ENCODE measurements at places on chromosomes 13 and 19.

GRCh38 chr19:13929340-13929739, 8.9 kb downstream of the PODNL1 start:
- no peak for DNase-seq

GRCh38 chr19:42480335-42481095, 37.8 kb upstream of the CXCL17 start:
- peak; percentile 32 for DNase-seq

DNA sequence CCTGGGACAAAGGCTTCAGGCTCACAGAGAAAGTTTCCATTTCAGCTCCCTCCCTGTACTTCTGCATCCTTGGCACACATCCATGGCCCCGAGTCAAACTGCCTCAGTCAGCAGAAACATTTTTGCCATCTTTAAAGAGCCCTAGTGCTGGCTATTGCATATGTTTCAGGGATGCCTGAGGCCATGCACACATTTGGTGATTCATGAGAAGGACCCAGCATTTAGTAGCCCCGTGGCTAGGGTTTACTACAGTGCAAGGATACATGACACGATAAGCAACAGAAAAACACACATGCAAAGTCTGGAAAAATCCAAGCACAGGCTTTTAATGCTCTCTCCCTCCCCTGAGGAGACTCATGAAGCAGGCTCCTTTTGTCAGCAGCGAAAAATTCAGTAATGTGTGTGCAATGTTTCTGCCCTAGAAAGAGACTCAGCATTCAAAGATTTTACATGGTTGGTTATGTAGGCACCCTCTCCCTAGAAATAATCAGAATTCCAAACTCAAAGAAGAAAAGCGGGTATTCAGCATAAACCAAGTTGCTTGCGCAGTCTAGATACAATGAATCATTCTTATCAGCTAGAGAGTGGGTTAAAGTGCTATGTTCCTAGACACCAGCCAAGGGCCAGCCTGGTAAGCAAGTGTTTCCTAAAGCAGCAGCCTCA, 17.6 kb downstream of the ACOD1 start:
- DNase-seq: no peak

DNA sequence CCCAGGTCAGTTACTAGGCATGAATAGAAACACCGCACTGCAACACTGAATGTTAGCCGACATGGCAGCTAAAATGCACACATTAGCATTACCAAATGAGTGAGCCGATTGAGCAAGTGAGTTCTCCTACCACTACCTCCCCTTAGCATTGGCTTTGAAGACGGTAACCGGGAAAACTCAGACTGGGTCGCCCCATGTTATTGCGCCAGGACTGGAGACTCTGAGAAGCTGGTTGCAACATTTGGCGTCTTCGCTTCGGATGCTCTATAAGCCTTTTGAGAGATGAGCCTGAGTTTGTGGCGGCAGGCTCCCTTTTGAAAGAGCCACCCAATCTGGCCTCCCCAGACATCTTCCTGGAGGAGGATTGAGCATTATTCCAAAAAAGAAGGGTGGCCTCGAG, 68.5 kb upstream of the POMP start:
- no peak for DNase-seq

- no peak for DNase-seq
Measured at GRCh38 chr13:109275852-109276251, 510.5 kb downstream of the IRS2 start.

DNA sequence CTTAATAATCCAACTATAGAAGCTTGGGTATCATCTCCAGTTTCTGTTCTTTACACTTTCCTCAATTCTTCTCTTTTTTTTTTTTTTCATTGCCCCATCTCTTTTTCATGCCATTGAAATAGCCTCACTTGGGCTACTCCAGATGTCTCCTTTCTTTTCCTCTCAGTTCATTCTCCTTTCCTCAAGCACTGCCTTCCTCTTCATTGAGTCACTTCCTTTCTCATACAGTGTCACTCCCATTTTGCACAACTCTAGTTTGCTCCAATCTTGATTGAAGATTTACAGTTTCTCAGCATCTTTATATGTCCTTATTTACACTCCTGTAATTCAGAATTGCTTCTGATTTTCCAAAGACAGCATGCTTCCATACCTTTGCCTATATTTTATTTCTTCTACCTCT, 61.3 kb downstream of the IPO5 start:
- no peak for DNase-seq

DNA sequence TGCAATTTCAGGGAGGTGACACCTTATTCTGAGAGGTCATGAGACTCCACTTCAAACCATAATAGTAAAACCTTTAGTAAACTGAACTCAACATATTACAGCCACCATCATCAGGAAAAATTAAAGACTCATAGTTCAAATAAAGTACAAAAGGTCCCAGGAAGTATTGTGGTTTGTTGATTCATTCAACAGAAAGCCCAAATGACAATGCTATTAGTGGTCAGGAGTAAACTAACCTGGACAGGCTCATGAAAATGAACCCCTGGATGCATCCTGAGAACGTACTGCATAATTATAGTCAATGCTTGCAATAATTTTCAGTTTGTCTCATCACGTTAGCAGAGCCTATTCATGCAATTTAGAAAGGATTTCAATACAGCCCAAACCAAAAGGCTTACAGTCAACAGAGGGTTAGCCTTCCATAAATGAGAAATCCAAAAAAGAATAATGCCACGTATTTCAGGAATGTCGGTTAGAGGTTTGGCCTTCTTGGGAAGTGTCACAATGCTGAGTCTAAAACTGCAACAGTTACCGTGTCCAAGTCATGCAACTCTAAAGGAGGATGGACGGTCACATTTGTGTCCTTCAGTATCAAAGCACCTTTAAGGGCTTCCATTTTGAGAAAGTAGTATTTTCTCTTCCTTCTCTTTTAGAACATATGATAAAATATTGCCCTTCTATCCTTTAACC, 280.8 kb downstream of the ABCC4 start:
- no peak for DNase-seq

DNA sequence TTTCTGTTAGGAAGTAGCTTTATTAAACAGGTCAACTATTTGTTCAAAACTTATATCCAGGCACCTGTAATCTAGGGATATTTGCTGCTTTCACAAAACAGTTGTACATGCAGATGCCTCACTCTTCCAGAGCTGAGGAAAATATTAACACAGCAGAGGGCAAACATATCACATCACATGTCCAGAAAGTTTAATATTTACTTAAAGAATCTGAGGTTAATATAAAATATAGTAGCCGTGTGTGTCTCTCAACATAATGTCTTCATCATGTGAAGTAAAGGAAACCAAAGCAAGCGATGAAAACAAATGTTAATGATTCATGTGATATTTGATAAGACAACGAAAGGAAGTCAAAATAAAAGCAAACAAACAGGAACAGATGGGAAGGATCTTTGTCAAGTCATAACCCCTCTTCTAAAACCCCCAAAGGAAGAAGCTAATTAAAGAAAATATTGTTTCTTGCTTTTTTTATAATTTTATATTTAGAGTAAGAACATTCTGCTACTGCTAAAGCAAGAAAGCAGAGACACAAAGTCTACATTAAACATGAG, 418.8 kb downstream of the DACH1 start:
- no peak for DNase-seq

DNA sequence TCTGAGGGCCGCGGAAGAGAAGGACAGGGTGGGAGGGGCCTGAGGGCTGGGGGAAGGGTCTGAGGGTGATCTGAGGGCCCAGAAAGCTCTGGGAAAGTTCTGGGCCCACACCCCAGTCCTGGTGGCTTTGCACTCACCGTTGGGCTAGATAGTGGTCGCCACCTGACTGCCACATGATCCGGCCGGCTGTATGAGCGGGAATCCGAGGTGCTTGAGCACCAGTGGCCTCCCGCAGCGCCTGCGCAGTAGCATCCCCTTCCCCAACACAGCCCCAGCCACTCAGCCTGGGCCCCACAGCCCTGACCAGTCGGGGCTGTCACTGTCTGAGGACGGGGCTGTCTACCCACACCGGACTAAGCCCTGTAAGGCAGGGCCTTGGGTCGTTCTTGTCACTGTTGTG, 15.0 kb downstream of the PRODH2 start:
- no peak for DNase-seq

- DNase-seq: no peak
Measured at GRCh38 chr13:46387064-46387851, at the start of gene RUBCNL. TSS of gene RUBCNL (minus strand) at chr13:46387252. CDS start at chr13:46372475, 14,777 bp downstream.

DNA sequence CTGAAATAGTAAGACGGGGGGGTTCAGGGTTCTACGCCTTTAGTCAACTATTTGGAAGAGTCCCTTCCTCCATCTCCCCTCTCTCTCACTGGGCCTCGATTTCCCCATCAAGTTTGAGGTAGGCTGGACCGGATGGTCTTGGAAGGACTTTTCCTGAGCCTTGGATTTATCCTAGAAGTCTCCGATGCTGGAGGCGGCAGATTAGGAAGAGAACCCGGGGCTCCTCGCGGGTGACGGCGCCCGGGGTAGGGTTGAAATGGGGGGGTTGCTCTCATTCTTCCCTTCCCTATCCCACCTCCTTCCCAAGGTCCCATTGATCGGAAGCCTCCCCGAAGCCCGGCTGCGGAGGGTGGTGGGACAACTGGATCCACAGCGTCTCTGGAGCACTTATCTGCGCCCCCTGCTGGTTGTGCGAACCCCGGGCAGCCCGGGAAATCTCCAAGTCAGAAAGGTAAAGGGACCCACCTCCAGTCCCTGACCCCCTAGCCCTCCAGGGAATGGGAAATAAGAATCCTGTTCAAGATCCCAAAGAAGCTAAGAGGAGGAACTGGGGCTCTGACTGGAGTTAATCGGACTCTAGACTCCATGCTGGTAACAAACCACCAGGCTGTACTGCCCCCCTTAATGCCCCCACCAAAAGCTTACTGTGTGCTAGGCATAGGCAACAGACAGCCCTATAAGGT, 781 bp downstream of the QPCTL start:
- peak; percentile 70 for DNase-seq

GRCh38 chr13:24145674-24146073, 14.8 kb upstream of the SPATA13 start:
- no peak for DNase-seq

DNA sequence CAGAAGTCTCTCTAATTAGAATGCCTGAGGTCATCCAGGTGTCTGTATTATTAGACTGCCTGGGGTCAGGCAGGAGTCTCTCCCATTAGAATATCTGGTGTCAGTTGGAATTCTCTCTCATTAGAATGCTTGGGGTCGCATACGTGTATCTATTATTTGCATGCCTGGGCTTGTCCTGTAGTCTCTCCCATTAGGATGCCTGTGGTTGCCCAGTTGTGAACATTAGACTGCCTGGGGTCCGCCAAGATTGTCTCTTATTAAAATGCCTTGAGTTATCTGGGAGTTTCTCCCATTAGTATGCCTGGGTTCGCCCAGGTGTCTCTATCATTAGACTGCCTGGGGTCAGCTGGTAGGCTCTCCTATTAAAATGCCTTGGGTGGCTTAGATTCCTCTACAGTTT, 1494.7 kb downstream of the UQCRFS1 start:
- no peak for DNase-seq

DNA sequence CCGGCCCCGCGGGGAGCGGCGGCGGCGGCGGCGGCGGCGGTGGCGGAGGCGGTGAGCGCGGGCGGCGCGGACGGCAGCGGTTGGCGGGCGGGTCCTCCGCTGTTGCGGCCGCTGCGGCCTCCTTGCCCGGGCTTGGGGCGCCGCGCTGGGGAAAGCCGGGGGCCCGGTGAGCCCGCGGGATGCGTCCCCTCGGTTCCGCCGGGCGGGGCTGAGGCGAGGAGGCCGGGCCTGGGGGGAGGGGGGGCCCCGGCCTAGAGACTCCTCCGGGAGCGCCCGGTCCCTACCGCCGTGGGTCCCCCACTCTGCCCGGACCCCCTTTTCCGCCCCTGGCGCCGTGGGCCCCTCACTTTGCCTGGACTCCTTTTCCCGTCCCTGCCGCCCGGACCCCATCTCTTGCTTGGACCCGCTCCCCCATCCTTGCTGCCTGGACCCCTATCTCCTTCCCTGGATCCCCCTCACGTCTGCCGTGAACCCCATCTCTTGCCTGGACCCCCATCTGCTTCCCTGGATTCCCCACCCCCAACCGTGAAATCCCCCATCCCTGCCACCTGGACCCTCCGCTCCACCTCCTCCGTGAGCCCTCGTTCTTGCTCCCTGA, 28.6 kb upstream of the NDUFS7 start:
- no peak for DNase-seq

GRCh38 chr13:62087124-62087523, 671.5 kb upstream of the PCDH20 start:
- DNase-seq: no peak

GRCh38 chr13:94550062-94550738, 45.8 kb downstream of the TGDS start:
- DNase-seq: no peak

DNA sequence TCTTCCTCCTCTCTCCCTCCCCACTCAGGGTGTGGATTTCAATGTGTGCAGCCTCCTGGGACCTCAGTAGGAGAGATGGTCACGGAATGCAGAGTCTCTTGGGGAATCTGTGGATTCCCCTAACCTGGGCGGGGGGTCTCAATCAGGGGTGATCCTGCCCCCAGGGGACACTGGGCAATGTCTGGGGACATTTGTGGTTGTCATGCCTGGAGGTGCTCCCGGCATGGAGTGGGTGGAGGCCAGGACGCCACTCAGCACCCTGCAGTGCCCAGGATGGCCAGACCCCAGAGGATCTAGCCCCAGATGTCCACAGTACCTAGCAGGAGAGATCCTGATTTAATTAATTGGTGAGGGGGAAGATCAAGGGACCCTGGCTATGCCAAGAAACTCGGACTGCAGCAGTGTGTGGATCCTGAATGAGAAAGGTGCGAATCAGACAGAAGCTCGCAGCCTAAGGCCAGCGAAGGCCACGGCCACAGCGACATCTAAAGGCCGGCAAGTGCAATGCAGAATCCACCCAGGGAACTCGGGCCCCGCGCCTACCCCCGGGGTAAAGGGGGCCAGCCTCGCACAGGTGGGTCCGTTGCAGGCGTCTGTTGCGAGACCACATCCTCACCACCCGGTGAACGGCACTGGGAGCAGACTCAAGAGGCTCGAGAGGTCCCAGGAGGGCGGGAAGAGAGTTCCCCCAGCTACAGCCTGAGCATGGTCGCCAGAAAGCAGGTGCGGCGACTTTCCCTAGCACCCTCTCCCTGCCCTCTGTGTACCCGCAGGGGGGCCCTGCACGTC, 88.8 kb downstream of the GNG7 start:
- peak; percentile 70 for DNase-seq

DNA sequence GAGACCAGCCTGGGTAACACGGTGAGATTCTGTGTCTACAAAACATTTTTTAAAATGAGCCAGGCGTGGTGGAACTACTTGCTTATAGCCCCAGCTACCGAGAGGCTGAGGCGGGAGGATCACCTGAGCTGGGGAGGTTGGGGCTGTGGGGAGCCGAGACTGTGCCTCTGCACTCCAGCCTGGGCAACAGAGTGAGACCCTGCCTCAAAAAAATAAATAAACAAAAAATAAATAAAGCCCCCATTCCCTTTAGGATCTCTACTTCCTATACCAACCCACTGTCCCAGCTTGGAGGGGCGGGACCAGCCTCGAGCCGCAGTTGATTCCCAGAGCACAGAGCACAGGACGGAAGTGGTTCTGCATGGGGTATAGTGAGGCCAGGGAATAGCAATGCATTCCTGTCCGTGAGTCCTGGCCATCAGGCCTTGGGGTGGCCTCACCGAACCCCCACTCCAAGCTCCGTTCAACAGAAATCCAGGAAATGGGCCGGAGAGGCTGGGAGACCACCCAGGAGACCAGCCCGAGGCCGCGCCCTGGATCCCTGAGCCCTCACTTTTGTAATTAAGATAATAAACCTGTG, 4.9 kb upstream of the PTBP1 start:
- DNase-seq: no peak
